Anterior cingulate cortex (tissue), 58 donors: ENCODE measurements at places on chromosomes 11 and 22.

DNA sequence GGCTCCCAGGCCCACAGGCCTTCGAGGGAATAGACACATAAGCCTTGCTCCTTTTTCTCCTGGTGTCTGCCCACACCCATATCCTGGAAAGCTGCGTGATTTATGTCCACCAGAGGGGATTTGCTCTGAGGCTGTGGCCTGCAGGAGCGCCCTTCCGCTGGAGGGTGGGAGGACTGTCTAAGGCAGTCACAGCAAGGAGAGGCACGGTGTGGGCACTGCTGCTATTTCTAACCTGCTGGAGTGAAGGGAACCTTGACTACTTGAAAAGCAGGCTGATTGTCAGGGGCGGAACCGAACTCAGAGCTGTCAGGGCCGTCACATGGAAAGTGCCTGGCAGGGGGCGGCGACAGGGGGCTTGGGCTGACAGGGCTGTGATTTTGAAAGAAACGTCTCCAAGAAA, 3.7 kb downstream of the UPB1 start:
- no peak for DNase-seq

- no peak for DNase-seq
These were observed 26.2 kb downstream of the MCM5 start for GRCh38 chr22:35425971-35426800.

DNA sequence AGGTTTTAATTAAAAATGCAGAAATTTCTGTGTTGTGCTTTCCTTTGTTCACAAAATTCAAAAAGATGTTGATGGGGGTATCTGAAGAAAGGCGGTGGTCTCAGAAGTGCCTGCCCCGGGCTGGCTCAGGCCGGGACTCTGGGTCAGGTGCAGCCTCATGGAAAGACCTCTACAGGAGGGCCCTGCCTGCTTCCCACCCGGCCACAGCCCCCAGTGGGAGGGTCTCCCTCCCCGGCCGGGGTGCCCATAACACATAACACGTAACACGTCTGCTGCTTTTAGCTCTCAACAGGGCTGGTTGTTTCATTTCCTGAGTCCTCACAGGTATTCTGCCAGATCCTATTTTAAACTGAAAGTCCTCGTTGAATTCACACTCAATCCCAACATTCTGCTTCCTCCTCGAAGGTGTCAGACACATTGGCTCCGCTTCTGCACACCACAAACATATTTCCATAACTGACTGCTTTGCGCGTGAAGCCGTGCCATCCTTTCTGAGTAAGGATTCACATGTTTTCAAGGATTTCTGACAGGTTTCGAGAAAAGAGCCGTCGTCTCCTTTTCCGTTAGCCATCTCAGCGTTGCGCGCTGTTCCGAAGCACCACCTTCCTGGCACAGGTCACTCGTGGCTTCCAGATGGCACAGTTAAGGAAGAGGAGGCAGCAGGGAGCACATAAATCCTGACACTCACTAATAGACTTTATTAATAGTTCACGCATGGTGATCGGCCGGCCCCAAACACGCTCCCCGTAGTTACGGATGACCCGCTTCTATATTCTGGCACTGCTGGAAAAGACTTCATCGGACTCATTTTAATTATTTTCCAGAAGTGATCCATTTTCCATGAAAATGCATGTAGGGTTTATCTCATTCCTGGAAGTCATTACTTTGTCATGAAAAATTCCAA, 569.3 kb downstream of the BRD1 start:
- no peak for DNase-seq

DNA sequence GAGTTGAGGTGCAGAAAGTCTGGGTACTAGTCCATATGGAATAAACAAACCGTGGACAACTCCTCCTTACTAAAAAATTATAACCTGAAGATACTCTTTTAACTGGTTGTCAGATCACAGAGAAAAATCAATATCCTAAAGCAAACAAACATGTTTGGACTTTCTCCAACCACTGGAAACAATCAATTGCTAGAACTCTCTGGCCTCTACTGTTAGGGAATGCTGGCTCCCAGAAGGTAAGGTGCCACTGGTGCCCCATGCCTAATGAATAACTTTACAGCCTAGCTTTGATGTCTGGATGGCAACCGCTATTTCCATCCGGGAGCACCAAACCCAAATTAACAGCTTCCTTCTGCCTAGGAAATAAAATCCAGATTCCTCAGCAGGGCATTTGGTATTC, 74.5 kb downstream of the AMBRA1 start:
- no peak for DNase-seq

DNA sequence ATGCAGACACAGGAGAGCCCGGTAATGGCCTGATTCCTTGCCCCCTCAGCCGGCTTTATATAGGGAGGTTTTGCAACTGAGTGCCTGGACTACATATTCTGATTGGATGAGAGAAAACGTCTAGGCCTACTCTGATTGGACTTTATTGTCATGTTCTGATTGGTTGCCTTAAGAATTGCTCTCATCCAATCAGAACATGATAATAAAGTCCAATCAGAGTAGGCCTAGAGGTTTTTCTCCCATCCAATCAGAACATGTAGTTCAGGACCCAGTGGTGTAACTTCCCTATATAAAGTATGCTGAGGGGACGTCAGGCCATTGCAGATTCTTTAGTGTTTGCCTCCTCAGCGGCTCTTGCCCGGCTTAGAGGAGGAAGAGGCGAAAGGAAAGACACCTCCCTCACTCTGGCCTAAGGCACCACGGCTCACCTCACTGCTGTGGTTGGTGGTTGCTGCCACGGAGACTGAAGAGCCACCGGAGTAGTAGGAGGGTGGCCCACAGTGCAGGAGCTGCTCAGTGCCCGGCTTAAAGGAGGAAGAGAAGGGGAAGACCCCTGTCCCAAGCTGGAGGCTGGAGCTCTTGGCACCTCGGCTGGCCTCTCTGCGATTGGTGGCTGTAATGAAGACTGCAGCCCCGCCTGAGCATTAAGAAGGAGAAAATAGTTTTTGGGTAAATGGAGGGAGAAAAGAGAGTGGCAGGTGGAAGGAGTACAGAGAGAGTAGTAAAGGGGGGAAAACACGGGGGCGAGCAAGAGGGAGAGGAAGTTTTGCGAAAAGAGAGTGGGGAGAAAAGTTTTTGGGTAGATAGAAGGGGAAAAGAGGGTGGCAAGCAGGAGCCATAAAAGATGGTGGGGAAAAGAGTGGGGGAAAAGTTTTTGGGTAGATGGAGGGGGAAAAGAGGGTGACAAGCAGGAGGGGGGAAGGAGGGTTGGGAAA, 116.7 kb upstream of the SERPIND1 start:
- no peak for DNase-seq

DNA sequence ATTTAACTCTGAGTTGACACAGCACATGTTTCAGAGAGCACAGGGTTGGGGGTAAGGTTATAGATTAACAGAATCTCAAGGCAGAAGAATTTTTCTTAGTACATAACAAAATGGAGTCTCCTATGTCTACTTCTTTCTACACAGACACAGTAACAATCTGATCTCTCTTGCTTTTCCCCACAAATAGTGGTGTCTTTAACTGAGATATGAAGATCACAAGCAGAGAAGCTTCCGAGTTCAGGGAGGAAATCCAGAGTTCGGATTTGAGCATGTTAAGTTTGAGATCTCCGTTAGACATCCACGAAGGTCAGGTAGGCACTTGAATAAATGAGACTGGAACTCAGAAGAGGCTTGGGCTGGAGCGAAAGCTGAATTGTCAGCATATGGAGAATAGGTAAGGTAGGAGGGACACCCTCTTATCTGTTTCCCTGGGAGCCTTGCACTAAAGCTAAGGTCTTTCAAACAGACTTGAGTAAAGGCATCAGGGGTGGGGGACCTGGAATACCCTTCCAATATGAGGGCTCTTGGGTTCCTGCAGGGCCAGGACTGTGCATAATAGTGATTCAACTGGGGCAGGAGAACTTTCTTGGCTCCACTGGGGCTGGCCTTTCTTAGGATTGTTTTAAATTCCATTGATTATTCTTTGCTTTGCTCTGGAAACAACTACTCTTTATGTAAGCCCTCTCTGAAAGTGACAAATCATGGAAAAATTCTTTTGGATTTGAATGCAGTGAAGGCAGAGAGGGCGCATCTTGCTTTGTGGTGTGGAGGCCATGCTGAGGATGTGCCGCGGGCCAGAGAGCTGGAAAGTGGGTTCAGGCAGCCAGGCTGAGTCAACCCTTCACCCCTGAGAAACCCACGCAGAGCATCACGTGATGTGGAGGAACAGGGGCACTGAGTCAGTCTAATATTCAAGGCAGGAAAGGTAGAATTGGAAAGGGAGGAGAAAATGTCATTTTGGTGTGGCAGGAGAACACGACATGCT, 62.7 kb upstream of the AMPD3 start:
- no peak for DNase-seq

DNA sequence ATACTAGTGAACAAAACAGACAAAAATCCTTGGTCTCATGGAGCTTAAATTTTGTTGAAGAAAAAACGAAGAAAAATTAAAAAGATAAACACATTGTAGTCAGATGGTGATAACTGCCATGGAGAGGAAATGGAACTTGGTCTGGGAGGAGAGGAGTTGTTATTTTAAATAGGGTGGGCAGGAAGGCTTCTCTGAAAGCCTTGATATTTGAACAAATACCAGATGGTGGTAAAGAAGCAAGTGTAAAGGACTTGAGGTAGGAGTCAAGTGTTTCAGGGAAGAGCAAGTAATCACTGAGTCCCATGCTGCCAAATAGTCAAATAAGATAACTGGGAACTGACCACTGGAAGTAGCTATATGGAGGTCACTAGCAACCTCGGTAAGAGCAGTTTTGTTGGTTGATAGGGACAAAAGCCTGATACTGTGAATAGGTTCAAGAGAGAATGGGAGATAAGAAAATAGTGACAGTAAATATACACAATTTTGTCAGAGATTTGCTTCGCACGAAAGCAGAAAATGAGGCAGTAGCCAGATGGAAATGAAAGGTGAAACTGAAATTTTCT, 55.1 kb downstream of the SESN3 start:
- no peak for DNase-seq

- DNase-seq, result no peak
These were observed 28.0 kb downstream of the SWAP70 start for GRCh38 chr11:9691865-9692264.

- no peak for DNase-seq
These were observed 1077.3 kb downstream of the NTM start for GRCh38 chr11:132447761-132448160.

- DNase-seq, result no peak
These were observed at the start of gene NNMT for GRCh38 chr11:114295676-114296604. Gene NNMT, plus strand, starts transcription at chr11:114296399. Its CDS starts 158 bp downstream, at chr11:114296557.

- DNase-seq, result no peak
These were observed 106.3 kb downstream of the KCNQ1 start for GRCh38 chr11:2551131-2551530.

GRCh38 chr11:11148596-11148995, 204.5 kb downstream of the CSNK2A3 start:
- DNase-seq, result no peak

DNA sequence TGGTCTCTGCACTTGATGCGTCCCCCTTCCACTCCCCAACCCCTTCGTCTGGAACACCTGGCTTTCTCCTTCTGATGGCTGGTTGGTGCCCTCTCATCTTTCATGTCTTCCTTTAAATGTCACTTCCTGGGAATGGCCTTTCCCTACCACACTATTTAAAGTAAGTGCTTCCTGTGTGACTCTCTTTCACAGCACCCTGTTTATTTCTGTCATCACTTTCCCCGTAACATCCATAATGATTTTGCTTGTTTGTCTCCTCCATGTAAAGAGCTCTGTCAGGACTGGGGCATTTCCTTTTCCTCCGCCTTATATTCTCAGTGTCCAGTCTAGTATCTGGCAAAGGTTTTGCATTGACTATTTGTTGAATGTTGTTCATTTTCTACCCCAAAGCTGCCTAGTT, 143.0 kb downstream of the DBX1 start:
- no peak for DNase-seq

GRCh38 chr11:62556875-62557631, 10.4 kb upstream of the AHNAK start:
- no peak for DNase-seq

GRCh38 chr11:38971141-38971540, 2373.1 kb upstream of the RAG2 start:
- no peak for DNase-seq

DNA sequence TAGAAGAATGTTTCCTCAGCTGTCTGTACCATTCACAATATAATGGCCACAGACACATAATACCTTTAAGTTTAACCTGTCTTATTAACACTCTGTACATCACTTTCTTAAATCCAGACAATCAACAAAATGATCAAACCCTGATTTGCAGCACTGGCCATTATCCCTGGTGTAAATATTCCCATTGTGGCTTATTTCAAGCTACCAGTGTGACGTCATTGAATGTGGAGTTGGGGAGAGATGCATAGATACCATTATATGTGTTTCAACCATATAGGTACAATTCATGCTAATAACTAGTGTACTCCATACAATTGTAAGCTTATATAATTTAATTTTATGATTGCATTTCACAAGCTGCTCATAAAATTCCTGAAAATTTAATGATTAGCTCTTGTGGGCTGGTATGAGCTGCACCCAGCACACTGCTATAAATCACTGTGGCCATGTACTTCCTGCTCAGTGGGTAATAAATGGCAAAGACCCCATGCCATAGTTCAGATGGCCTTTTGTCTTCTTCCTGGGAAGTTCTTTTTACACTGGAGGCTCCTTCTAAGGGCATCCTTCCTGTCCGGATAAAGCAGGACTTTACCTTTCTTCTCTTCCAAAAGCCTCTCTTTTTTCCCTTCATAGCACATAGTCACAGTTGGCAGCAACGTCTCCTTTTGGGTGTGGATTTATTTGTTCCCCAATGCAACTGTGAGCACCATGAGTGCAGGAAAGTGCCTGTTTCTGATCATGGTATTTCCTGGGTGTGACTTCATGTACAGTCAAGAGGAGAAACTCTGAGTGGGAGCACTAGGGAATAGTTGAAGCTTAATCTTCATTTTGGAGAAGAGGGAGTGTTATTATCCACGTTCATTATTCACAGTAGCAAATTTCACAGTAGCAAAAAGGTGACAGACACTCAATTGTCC, 87.8 kb downstream of the MIAT start:
- DNase-seq, result no peak

- DNase-seq, result no peak
These were observed 94.5 kb upstream of the TOP3B start for GRCh38 chr22:22076932-22077703.

DNA sequence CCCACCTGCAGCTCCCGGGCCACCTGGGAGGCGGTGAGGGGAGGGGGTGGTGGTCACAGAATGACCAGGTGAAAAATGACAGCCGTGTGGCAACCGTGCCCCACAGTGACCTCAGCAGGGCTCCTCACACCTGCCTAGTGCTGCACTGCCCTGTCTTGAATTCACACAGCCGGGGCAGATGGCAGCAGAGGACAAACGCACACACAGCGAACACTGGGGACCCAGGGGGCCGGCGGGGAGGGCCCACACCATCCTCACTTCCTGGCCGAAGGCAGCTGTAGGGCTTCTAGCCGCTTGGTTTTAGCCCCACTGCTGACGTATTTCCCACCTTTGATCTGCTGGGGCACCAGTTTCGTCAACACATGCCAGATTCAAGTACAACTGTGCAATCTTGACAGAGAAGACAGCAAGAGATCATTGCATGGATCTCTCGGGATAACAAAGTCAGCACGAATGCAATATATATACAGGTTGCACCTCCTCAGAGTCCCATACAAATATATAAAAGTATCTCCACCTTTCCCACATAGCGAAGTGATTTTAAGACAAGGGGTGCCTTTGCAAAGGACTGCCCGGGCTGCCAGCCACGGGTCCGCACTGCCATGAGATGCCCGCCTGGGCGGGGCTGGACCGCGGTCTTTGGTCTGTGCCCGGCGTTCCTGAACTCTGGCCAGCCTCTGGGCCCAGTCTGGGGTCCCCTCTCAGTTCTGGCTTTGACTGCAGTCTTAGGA, 26.9 kb downstream of the TRMU start:
- DNase-seq, result no peak
